ENCODE measurements at places on chromosomes 4 and X.

- no peak for DNase-seq
Measured at GRCh38 chrX:18674417-18674787, 2.5 kb upstream of the RS1 start.

- DNase-seq: no peak
Measured at GRCh38 chrX:38138157-38138891, 82.3 kb downstream of the SRPX start.

DNA sequence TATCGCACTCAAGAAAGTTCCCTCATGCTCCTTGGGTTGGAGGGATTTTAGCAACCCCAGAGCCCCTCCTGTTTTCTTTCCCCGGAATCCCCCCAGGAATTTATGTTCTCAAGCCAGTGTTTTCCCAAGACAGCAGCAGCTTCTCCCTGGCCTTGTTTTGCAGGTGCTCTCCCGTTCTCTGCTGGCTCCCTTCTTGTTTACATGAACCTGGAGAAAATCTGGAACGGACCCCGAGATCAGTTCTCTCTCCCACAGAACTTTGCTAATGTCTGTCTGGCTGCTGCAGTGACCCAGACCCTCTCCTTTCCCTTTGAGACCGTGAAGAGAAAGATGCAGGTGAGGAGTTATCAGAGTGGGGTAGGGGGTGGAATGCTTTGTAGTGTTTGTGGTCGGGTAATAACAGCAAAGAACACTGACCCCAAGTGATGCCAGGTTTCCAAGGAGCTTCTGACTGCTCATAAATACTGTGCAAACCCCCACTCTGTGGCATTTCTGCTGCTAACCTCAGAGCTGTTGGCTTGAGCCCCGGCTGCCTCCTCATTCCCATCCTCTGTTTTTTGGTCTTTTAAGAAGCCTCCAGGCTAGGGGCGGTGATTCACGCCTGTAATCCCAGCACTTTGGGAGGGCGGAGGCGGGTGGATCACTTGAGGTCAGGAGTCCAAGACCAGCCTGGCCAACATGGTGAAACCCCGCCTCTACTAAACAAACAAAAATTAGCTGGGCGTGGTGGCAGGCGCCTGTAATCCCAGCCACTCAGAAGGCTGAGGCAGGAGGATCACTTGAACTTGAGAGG, 11.1 kb downstream of the SLC25A43 start:
- no peak for DNase-seq

- no peak for DNase-seq
Measured at GRCh38 chr4:7978907-7979651, 39.4 kb upstream of the AFAP1 start.

- DNase-seq: no peak
Measured at GRCh38 chr4:93719552-93719951, 109.0 kb upstream of the ATOH1 start.

GRCh38 chrX:47321386-47321785, 49.0 kb upstream of the ZNF157 start:
- DNase-seq: no peak

- no peak for DNase-seq
Measured at GRCh38 chrX:15207384-15207783, 62.5 kb downstream of the ASB9 start.

GRCh38 chr4:74228691-74229640, 71.0 kb downstream of the MTHFD2L start:
- DNase-seq: peak; percentile 74

DNA sequence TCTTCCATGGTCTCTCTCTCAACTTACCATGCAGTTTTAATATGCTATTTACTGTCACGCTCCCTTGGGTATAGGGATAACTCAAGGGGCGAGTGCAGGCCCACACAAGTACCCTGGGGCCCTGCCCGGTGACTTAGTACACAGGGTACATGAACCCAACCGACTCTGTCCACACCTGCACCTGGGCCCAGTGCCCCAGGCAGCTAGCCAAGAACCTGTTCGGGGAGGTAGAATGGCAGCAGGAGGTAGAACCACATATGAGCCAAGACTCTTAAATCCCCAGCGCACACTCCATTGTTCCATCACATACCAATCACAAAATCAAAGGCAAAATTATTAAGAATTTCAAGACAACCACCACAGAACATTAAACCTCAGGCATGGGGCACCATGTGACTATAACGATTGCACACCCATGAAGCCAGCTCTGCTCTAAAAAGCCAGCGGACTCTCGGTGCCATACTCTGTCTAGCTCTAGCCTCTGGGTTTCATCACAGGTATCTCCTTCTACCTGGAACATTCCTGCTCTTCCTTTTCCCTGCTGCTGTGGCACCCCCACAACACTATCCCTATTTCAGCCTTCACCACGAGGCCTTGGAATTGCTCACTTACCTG, 14.6 kb downstream of the PHF8 start:
- no peak for DNase-seq

DNA sequence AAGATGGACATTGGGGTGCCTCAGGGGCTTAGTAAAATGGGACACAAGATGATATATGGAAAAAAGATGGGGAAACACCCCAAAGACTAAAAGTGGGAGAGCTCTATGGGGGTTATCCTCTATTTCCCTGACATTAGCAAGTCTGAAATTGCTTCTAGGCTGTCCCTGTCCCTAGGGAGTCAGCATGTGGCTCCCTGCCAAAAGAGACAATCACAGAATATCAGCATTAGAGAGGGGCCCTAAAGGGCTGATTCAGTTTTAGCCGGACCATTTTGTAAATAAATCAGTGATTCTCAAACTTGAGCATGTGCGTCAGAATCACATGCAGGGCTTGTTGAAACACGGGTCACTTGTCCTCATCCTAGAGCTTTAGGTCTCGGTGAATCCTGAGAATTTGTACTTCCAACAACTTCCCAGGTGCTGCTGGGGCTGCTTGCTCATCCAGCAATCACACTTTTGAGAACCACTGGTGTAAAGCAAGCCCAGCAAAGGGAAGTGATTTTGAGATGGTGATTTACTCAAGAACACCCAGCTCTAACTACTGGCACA, 165.3 kb upstream of the DGKK start:
- no peak for DNase-seq

DNA sequence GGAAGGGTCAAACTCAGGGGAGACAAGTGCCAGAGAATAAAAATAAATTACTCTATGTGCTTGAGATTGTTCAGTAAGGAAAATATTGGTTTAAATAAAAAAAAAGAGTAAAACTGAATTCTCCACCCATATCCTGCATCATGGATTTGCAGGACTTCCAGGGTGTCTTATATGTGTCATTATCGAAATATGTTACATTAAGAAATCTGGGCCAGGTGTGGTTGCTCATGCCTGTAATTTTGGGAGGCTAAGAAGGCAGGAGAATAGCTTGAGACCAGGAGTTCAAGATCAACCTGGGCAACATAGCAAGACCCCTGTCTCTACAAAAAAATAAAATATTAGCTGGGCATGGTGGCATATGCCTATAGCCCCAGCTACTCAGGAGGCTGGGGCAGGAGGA, 104.9 kb downstream of the PPP3CA start:
- no peak for DNase-seq

DNA sequence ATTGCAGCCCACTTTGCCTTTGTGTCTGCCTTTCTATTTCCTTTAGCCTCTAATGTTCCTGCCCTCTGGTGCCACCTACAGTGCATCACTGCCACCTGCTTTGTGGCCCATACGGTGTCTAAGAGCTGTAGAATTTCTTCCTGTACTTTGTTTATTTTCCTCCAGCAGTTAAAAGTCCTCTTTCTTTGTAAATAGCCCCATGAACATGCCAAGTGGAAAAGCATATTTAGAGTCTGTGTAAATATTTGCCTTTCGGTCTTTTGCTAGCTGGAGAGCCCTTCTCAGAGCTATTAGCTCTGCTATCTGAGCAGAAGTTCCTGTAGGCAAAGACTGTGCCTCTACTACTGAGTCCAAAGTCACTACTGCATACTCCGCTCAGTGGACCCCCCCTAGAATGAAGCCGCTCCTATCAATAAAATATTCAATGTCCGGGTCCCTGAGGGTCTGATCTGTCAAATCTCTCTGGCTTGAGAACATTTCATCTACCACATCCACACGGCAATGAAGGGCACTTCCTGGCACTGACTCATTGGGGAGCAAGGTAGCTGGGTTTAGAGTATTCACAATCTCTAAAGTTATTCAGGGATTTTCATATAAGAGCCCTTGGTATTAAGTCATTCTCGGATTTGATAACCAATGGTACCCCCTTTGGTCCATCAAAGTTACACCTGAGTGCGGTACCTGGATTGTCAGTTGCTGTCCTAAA, 36.3 kb downstream of the SULT1E1 start:
- DNase-seq: no peak

GRCh38 chr4:182425302-182425701, 182.1 kb downstream of the TENM3 start:
- DNase-seq: no peak

GRCh38 chr4:33425936-33426335, 2705.8 kb downstream of the PCDH7 start:
- no peak for DNase-seq

- DNase-seq: no peak
Measured at GRCh38 chr4:76799718-76800117, 98.2 kb downstream of the SOWAHB start.

- no peak for DNase-seq
Measured at GRCh38 chr4:35511851-35512250, 732.5 kb downstream of the ARAP2 start.

- DNase-seq: no peak
Measured at GRCh38 chr4:74424111-74424510, 20.8 kb upstream of the AREG start.

- DNase-seq: no peak
Measured at GRCh38 chrX:119512146-119512800, 44.0 kb downstream of the SLC25A5 start.

GRCh38 chrX:46777971-46778810, 19.3 kb upstream of the SLC9A7 start:
- DNase-seq: no peak

DNA sequence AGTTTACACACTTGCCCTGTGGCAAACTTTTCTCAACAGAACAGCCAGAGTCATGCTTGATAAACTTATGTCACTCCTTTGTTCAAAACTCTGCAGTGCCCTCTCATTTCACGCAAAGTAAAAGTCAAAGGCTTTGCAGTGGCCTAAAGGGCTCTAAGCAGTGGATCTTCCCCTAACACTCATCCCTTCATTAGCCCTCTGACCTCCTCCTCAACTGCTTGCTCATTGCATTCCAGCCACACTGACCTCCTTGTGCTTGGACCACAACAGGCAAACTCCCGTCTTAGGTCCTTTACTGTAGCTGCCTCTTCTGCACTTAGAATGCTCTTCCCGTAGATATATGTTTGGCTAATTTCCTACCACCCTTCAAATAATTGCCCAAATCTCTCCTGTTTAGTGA, 5.6 kb downstream of the PRDM5 start:
- no peak for DNase-seq

DNA sequence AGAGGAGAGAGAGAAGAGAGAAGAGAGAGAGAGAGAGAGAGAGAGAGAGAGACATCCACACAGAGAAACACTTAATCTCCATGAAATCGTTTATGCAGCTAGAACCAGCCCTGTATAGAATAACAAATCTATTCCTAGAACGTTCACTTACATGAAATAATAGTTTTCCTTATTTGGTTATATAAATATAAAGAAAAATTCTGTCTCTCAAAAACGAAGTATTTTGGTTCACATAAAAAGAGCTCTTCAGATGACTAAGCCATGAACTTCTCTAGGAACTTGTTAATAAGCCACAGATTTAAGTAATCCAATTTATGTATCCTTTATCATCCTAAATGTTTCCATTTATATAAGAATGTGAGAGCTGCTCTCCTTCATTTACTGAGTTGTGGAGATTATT, 1315.1 kb upstream of the PCDH7 start:
- DNase-seq: no peak

DNA sequence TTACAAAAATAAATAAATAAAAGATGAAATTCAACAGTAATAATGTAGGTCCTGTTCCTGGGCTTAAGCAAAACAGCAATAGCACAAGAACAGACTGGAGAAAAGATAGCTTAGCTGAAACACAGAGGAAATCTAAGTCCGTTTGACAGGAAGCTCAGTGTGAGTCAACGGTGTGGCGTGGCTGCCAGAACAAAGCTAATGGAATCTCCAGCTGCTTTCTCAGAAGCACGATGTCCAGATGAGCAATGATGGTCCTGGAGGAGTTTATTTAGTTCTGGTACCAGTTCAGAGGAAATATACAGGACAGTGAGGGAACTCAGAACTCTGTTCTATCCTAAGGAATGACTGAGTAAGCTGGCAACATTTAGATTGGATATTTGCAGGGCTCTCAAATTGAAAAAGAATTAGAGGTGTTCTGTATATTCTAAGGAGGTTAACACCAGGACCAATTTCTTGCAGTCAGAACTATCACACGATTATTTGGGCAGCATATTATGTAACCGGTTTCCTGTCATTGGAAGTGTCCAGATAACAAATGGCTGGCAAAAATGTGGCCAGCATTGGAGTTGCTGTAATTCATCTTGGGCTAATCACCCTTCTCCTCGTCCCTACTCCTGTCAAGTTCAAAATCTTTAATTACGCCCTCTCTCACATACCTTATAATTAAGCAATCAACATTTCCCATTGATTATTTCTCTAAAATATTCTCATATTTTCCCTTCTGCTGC, 12.7 kb downstream of the GAB3 start:
- no peak for DNase-seq

GRCh38 chrX:105552395-105552794, 269.9 kb upstream of the NRK start:
- DNase-seq: no peak

Measured in stimulated activated CD4-positive, alpha-beta T cell treated with anti-CD3 and anti-CD28 coated beads, TNF-alpha, amount 100 ng/mL, for 48 hours (primary cell).